ENCODE measurements at places on chromosomes 4 and X.

DNA sequence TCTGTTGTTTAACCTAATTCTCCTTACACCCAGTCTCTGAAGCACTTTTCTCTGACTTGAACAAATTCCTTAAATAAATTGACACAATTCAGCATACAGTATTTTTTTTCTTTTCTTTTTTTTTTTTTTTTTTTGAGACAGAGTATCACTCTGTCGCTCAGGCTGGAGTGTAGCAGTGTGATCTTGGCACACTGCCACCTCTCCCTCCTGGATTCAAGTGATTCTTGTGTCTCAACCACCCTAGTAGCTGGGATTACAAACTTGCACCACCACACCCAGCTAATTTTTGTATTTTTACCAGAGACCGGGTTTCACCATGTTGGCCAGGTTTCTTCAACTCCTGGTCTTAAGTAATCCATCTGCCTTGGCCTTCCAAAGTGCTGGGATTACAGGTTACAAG, 1498.1 kb upstream of the PCDH10 start:
- DNase-seq, result no peak

- DNase-seq, result no peak
Observed at GRCh38 chrX:1673337-1673736, 58.5 kb downstream of the ASMT start.

DNA sequence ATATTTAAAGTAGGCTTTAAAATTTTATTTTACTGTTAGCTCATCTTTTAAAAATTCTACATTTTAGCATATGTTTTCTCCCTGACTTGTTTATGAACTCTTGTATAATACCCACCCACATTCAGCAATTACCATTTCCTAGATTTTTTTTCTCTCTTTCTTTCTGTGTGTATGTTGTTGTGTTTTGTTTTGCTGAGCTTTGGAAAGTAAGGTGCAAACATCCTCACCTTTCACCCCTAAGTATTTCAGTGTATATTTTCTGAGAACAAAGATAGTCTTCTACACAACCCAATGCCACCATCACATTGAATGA, 18.8 kb downstream of the GRPR start:
- no peak for DNase-seq

GRCh38 chr4:80179637-80180161, 17.6 kb upstream of the PRDM8 start:
- DNase-seq, result no peak

DNA sequence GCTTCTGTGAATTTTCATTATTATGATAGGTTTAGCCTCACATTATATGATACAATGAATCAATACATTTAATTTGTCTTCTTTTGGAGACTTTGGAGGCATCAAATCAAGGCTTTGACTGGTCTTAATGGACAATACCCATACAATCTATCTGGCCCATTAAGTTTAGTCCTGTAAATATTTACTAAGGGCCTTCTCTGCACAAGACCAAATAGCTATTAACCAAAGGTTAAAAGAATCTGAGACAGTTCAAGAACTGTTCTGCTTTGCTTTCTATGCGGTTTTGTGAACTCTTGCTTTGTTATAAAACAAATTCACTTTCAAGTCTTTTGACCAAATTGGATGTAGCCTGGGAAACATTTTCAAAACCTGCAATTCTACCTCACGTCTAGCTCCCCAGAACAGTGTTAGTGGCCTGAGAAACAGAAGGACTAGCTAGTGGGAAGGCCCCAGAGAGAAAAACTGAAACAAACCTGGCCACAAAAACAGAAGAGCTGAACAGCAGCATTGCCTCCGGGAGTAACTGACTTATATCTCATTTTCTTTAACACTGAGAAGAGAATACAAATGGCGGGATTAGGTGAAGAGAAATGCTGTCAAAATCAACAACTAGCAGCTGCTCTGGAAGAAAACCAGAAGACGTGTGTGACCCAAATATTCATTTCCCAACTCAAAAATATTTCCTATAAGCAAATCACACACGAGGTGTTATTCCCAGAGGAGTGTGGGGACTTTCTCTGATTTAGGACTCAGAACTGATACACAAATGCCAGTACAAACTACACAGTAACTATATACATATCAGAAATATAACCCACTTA, 548 bp downstream of the TLR1 start:
- no peak for DNase-seq

DNA sequence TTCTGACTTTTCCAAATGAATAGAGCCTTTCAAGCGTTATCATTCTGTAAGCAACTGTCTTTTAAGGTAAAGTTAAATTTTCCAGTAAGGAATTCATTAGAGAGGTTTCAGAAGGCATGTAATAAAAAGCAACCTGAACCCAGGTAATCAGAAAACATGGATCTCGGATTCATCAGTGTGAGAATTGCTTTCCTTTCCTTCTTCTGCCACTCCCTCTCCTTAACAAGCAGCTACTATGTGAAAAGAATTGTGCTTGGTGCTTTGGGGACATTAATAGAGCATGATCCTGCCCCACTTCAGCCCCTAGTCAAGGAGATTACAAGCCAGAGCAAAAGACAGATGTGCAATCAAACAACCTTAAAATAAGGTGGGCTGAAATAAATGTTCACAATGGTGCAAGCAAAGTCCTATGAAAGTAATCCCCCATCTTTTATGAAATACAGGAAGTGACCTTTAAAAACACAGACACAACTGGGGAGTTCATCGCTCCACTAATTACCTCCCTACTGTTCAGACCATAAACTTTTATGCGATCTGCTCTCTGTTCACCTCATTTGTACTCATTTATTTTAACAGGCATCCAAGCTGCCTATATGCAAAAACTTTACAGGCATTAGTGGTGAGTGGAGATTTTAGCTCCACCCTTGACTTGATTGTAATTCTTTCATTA, 122.9 kb upstream of the RASGEF1B start:
- DNase-seq, result no peak

GRCh38 chr4:66572949-66573348, 902.7 kb upstream of the EPHA5 start:
- DNase-seq, result no peak

DNA sequence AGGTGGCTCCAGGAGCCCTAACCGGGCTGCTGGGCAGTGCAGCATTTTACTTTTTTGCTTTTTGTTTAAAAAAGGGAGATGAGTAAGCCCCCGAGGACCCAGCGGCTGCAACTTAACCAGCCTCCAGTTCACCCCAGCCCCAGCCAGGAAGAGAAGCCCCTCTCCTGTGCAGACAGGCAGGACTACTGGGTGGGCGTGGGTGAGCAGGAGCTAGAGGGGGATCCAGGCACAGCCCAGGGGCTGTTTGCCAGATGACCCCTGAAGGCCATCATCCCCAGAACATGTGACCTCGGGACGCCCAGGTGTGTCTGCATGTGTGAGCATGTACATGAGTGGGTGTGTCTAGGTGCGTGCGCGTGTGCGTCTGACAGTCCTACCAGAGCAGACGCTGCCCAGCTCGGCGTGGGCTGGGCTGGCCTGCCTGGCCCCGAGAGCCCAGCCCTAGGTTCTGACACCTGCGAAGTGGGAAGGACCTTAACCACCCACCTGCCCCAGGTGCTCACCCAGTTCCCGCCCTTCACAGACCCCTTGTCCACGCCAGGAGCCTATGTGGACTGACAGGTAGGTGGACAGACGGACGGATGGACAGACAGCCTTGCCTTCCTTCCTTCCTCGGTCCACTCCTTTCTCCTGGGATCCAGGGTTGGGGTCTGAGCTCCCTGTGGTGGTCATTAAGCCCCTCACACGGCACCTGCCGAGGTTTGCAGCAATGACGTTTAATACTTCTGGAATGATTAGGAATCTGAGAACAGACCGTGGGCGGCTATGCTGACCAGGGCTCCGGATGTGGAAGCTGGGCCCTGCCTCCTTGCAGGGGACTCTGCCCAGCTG, 7.8 kb upstream of the HAUS3 start:
- no peak for DNase-seq

GRCh38 chr4:166073783-166074182, 200.7 kb downstream of the TLL1 start:
- DNase-seq, result no peak

DNA sequence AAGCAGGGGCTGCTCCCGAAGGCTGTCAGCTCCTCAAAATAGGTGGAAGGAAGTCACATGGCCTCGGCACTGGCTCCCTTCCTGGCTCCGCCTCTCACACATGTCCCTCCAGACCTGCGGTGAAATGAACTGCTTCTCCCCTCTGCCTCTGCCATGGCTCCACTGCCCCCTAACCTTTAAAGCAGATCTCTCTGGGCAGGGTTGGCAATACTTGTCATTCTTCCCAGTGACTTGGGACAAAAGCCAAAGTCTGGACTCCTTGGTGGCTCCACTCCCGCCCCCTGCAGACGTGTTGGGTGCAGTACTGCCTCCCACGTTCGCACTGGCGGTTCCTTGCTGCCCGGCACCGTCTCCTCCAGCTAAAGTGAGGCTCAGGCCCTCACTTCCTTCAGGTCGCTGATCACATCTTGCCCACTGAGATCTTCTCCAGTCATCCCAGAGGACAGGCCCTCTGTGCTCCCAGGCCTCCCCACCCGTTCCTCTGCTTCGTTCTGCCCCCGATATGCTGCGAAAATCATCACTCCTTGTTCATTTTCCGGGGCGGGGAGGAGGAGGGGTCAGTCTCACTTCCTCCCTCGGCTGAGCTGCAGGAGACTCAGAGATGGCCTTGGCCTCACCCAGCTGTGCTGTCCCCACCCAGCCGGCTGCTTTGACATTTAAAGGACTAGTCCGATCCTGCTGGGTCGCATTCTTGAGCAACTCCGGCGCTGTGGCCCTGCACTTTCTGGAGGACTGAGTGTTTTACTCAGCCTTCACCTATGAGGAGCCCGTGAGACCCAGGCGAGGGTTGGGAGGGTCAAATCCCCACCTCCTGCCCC, 97.4 kb downstream of the PHKA2 start:
- DNase-seq, result peak; percentile 56

DNA sequence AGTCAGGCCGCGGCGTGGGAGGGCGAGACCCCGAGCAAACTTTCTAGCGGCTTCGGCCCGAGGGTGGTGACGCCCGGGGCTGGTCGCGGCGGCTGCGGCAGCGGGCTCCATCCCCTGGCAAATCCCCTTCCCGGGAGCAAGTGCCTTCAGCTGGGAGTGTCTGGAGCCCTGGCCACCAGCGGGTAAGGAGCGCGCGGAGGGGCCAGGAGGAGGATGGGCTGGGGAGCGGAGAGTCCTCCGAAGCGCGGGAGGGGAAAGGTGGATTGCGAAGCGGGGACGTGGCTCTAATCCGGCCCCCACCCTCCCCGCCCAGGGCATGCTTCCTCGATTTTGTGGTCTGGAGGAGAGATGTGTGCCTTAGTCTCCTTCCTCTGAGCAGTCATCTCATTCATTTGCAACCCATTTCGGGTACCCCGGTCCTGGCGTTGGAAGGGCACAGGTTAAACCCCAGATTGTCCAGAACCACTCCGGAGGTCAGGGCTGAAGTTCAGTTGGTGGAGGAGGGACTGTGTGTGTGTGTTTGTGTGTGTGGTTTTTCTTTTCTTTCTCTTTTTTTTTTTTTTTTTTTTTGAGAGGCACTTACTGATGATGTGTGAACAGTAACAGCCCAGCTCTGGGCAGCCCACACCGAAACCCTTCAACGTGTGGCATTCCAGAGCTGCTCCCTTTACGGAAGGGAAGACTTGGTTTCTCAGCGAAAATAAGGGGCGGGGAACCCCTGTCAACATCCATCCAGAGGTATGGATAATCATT, 516 bp downstream of the SGMS2 start:
- no peak for DNase-seq

GRCh38 chr4:114600672-114601071, 2.1 kb downstream of the UGT8 start:
- no peak for DNase-seq

GRCh38 chr4:72507167-72507566, 61.9 kb downstream of the ADAMTS3 start:
- no peak for DNase-seq

DNA sequence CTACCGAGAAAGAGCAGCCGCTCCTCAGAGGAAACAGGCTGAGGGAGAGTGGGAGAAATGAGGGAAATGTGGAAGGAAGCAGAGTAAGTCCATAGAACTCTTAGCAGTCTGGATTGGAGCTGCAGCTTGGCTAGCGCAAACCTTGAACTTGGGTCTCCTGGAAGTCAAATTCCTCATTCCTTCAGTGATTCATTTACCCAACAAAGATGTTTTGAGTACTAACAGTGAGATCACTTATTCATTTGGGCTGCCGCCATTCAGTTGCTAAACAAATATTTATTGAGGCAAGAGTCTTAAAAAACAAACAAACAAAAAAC, 51.5 kb downstream of the SEL1L3 start:
- no peak for DNase-seq

GRCh38 chr4:170089274-170089667, 485 bp downstream of the AADAT start:
- DNase-seq, result no peak

DNA sequence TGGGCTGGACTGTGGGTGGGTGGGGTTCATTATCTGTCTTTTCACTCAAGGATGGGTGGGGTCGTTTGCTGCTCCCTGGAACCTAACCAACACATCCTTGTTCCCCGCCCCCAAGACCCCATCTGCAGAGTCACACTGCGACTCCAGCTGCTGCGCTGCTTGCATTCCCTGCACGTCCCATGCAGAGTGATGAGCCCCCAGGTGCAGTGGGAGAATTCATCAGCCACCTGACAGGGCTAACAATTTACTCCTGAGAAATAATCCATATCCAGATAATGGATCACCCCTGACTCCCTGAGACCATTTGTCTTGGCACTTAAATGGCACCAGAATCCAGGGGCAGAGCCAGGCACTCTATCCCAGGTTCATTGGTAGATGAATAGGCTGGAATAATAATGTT, 12.4 kb upstream of the ARHGAP36 start:
- DNase-seq, result no peak

- no peak for DNase-seq
Observed at GRCh38 chrX:22053481-22053880, 21.4 kb downstream of the PHEX start.

- no peak for DNase-seq
Observed at GRCh38 chr4:176885224-176885623, 92.5 kb upstream of the VEGFC start.

DNA sequence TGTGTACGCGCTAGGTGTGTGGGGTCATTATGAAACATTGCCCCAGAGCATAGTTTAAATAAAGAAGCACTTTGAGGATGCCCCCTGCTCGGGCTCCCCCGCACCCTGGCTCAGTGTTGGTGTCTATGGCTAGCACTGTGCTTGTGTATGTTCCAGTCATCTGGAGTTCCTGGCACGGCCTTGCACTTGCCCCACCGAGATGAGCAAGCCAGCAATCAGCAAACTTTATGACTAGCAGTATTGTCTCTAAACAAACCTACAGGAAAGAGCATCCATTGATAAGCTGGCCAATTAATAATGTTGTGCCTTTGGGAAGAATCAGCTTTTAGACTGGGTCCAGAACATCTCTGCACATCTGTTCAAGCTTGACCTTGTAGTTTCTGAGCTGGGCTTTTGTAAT, 707 bp upstream of the SHROOM4 start:
- no peak for DNase-seq

- no peak for DNase-seq
Observed at GRCh38 chr4:68249434-68249833, 3.9 kb upstream of the TMPRSS11B start.

GRCh38 chr4:180615746-180616145, 1627.5 kb upstream of the TENM3 start:
- DNase-seq, result no peak

DNA sequence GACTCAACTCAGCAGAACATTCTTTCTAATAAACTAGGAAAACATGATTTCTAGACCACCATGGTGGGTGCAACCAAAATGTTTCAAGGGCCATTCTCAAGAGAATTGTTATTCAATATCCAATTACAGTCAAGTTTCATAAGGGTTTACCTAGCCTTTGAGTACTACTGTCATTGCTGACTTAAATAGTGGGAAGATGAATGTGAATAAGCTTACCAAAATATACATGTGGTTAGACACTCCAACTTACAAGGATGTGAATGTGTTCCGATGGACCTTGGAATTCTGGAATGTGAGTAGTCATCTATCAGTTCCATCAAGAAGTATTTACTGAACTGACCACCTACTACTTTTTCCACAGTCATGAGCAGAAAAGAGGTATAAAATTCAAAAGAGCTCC, 16.9 kb downstream of the SH3RF1 start:
- no peak for DNase-seq
